ENCODE measurements at places on chromosomes 12 and 14. TPM values are rescaled to one million over a fixed set of nuclear protein-coding genes. Genes with fewer than 3 reads are reported as not detected.

The PRICKLE1 gene
- total RNA-seq: not detected

The PRIMA1 gene
- total RNA-seq: not detected

The SRRM4 gene
- total RNA-seq: not detected

DNA sequence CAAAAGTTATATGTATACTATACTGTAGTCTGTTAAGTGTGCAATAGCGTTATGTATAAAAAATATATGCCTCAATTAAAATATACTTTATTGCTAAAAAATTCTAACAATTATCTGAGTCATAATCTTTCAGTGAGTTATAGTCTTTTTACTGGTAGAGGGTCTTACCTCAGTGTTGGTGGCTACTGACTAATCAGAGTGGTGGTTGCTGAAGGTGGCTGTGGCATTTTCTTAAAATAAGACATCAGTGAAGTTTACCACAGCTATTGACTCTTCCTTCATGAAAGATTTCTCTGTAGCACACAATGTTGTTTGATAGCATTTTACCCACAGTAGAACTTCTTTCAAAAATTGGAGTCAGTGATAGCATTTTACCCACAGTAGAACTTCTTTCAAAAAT, 23.4 kb downstream of the POLR3B start:
- no peak overlapping the region for H3K4me3 ChIP-seq
- H3K27ac ChIP-seq: no peak overlapping the region
- peaks cover 7% of the 10 kb centered on the region for H3K4me1 ChIP-seq
- H3K27me3 ChIP-seq: no peaks in the 10 kb centered on the region
- ATAC-seq: no peak

DNA sequence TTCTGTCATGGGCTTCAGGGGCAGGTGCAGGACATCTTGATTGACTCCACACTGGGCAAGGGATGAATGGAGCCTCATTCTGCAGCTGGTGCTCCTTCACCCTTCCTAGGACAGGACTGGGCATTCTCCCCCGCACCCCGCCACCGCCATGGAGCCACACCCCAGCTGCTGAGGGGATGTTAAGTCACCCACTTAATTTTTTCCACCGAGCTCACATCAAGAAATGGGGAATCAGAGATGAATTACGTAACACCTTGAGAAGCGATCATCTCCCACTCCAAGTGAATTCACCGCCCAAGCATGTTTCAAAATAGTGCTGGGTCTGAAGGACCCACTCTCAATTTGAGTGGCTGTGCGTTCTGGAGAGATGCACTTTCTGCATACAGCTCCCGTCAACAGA, 94.2 kb downstream of the EML1 start:
- no peaks in the 10 kb centered on the region for H3K36me3 ChIP-seq
- H3K27me3 ChIP-seq: peaks cover 11% of the 10 kb centered on the region
- ATAC-seq: no peak

GRCh38 chr12:12171991-12172511, 94.8 kb downstream of the LRP6 start:
- peak overlapping the region; percentile 32 for H3K27ac ChIP-seq
- H3K4me3 ChIP-seq: peak overlapping the region; percentile 4
- ATAC-seq: peak; percentile 96
- H3K36me3 ChIP-seq: no peaks in the 10 kb centered on the region

DNA sequence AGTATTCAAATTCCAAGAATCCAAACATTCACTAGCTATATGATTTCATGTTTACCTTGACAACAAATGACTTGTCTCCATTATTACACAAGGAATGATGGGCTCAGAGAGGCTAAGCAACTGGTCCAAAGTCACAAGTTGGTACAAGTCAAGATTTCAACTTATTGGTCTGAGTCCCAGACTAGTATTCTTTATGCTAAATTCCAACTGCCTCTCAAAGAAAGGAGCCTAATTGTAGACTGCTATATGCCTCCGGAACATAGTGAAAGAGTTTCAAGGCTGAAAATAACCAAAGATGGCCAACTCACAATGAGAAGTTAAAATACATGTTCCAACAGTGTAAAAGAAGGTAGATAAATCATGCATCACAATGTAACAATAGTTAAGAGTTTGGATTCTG, 7.5 kb downstream of the BTG1 start:
- H3K27ac ChIP-seq: peak overlapping the region; percentile 87
- no peaks in the 10 kb centered on the region for H3K27me3 ChIP-seq
- peak overlapping the region; percentile 100 for H3K4me3 ChIP-seq
- ATAC-seq: no peak
- H3K36me3 ChIP-seq: peaks cover 100% of the 10 kb centered on the region

Data from activated T-helper 17 cell treated with anti-CD3 and anti-CD28 coated beads, Interleukin-2, amount 50 U/mL, for 72 hours (primary cell).